ENCODE measurements at places on chromosomes 1 and 21. TPM values are rescaled to one million over a fixed set of nuclear protein-coding genes. Genes with fewer than 3 reads are reported as not detected.

The TSPAN1 gene
- not detected for total RNA-seq

DNA sequence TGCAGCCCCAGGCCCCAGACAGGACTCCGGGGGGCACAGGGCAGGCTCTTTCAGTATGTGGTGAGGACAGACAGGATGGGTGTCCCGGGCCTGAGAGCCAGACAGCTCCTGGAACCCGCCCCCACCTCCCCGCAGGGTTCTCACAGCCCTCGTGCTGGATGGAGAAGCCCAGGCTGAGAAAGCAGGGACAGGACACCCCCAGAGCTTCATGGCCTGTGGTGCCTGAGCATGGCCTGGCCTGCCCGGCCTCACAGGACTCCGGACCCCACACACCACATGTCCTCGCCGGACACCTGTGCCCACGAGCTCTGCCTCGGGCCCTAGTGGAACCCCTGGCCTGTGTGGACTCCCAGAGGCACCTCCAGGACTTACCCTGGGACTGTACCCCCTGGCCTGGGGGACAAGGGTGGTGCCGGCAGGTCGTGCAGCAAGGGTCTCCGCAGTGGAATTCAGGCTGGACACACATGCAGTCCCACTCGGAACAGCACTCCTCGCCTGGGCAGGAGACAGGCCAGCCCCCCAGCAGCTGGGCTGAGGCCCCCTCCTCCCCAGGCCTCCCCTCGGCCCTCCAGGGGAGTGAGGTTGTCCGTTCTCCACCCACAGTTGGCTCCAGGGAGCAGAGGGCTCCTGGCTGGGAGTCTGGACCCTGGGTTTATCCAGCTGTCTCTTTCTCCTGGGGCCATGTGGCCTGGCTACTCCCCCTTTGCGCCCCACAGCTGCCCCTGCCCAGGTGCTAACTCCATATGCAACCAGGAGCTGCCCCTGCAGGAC lies 1.2 kb downstream of the TNFRSF18 start:
- no peaks in the 10 kb centered on the region for H3K36me3 ChIP-seq
- H3K27ac ChIP-seq = no peak overlapping the region
- H3K4me3 ChIP-seq = no peak overlapping the region
- H3K27me3 ChIP-seq = peaks cover 13% of the 10 kb centered on the region

DNA sequence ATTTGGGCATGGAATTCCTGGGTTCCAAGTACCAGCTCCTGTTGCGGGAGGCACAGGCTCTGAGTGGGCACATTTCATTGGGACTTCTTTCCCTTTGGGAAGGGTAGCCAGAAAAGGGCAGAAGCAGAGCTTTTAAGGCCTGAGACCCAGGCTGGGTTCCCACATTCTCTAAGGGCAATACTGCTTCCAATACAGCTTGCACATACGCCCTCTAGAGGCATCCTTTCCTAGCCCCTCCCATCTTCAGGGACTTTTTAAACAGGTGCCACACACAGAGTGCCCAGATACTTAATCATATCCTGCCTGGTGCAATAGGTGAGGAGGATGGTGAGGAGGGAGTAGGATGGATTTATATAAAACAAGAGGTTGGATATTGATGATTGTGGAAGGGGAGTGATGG lies 5.7 kb downstream of the GPR88 start:
- peaks cover 39% of the 10 kb centered on the region for H3K27me3 ChIP-seq
- no peaks in the 10 kb centered on the region for H3K4me1 ChIP-seq
- no peaks in the 10 kb centered on the region for H3K36me3 ChIP-seq
- H3K4me3 ChIP-seq = no peak overlapping the region
- peak; percentile 90 for DNase-seq
- H3K27ac ChIP-seq = no peak overlapping the region

- peaks cover 66% of the 10 kb centered on the region for H3K27me3 ChIP-seq
- DNase-seq = no peak
- no peak overlapping the region for H3K27ac ChIP-seq
These were observed 4.0 kb upstream of the HLX start for GRCh38 chr1:220875260-220875659.

GRCh38 chr1:972726-973458 lies 6.6 kb downstream of the PLEKHN1 start:
- no peaks in the 10 kb centered on the region for H3K4me1 ChIP-seq
- H3K4me3 ChIP-seq = no peak overlapping the region
- H3K36me3 ChIP-seq = no peaks in the 10 kb centered on the region
- peaks cover 25% of the 10 kb centered on the region for H3K27me3 ChIP-seq
- no peak for DNase-seq

GRCh38 chr1:176220100-176220689 lies 13.1 kb upstream of the COP1 start:
- H3K27me3 ChIP-seq = no peaks in the 10 kb centered on the region
- no peaks in the 10 kb centered on the region for H3K36me3 ChIP-seq
- no peak overlapping the region for H3K4me3 ChIP-seq
- peaks cover 6% of the 10 kb centered on the region for H3K4me1 ChIP-seq
